ENCODE measurements at places on chromosomes 3 and 15.

DNA sequence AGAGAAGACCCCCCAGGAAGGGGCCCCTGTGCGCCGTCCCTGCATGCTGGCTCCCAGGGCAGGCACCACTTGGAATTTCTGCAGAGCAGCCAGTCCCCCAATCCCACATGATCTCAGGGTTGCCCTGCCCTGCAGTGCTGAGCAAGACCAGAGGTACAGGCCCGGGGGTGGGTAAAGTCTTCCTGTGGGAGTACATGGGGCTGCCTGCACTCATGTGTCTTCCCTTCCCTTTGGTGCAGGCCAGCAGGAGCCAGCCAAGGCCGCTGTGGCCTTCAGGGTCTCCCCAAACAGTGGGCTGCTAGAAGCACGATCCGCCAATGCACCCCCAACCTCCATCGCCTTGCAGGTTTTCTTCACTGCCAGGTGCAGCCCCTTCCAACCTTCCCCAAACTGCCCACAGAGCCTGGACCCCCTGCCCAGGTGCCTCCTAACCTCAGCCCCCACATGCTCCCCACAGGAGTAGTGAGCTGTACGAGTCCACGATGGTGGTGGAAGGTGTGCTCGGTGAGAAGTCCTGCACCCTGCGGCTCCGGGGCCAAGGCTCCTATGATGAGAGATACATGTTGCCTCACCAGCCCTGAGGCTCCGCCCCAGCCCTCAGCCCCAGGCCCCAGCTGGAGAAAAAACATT, 15.0 kb downstream of the ACAA1 start:
- no peak for DNase-seq

- DNase-seq, result no peak
Observed at GRCh38 chr3:152155246-152156020, 113.3 kb upstream of the MBNL1 start.

- DNase-seq, result no peak
Observed at GRCh38 chr15:78981532-78982313, 36.9 kb upstream of the CTSH start.

DNA sequence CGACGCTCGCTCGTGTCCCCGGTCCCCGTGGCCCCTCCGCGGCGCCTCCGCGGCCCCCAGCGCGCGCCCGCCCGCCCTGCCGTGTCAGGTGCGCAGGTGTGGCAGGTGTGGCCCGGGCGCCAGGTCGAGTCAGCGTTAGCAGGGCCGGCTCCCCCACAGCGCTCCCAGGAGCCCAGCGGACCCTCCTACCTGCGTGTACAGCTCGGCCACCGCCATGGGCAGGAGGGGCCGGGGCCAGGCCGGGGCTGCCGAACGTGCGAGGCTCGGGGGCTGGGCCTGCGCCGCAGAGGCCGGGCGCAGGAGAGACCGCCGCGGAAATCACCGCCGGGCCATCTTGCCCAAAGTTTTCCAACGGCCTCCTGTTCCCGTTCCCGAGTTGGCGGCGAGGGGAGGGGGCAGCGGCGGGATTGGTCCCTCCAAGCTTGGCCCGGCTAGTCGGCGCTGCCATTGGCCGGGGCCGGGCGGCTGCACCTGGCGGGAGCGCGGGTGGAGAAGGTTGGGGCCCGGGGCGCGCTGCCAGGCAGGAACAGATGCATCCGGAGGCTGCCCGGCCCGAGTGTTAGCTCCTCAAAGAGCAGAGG, at the start of gene MYO5C:
MYO5C (minus strand) TSS at position 384 of the 581 bp plus-strand sequence; CDS start at position 216, 168 bp downstream.
- DNase-seq, result no peak

DNA sequence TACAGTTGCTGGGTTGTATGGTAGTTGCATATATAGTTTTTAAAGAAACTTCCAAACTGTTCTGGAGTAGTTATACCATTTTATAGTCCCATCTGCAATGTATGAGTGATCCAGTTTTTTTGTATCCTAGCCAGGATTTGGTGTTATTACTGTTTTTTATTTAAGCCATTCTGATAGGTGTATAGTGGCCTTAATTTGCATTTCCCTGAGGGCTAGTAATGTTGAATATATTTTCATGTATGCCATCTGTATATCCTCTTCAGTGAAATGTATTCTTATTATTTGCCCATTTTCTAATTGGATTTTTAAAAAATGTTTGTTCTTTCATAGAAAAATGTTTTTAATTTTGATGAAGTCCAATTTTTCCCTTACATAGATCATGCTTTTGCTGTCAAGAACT, 29.2 kb downstream of the PXK start:
- no peak for DNase-seq

GRCh38 chr3:100563228-100563627, 46.2 kb upstream of the ADGRG7 start:
- DNase-seq, result no peak

DNA sequence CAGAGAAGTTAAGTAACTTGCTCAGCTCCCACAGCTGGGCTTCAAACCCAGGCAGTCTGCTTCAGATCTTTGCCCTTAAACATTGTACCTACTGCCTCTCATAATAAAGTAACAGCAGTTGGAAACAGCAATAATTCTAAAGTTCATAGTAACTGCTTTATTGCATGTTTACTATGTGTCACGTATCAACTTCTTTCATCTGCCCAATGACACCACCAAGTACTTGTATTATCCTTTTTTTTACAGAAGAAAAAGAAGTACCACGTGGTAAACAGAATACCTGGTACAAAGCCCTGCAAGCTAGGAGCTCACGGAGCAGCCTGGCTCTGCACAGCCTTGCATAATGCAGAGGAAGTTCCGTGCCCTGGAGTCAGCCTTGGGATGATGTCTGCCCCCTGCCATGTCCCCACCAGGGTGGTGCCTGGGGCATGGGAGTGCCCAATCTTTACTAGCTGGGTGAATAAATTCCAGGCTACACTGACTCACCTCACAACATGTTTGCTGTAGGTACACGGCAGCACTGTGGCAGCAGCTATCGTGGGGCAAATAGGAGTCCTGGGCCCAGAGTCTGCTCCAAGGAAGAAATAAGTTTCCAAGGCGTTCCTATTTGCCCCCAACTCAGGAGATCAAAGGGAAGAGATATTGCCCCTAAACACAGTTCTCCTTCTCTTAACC, 77.2 kb downstream of the LDHAL6B start:
- no peak for DNase-seq

- DNase-seq, result no peak
Observed at GRCh38 chr15:92907896-92908712, 8.0 kb downstream of the CHD2 start.

GRCh38 chr15:71660501-71660900, 149.9 kb upstream of the NR2E3 start:
- no peak for DNase-seq

- DNase-seq, result no peak
Observed at GRCh38 chr3:197798863-197799262, 7.8 kb downstream of the LRCH3 start.

GRCh38 chr3:100627491-100627890, 18.1 kb downstream of the ADGRG7 start:
- DNase-seq, result no peak

DNA sequence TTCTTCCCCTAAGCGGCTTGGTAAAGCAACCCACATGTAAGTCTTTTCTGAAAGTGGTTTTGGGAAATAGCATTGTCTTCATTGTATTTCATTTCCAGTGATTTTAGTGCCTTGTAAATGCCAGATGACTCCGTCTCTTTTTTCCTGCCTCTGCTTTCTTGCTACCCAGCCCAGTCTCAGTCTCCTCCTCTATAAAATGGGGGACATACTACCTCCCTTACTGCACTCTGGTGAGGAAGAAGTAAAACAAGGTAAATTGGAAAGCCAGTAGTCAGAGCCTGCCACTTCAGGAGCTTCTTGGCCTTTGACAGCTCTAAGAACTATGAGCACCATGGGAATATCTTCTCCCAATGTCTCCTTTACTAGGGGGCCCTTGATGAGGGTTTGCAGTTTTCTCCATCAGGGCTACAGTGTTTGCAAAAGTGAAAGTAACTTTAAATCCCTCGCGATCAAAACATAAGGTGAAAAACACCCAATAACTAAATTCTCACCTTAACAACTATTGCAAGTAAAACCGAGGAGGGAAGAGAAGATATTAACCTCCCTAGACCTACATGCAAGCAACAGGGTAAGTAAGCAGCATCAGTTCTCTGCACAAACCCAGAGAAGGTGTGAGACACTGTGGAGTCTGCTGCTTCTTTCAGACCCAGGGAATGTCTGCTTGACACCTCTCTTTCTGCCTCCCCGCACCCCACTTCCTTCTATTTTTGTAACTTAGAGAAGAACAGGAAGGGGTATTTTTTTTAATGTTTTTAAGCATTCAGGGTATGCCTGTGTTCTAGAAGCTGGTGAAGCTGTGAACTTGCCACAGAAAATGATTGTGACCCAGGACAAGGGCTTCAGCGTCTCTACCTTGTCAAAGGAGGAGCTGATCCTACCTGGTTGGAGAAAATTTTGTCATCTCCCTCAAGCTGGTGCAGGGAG, 159.1 kb upstream of the EOMES start:
- DNase-seq, result peak; percentile 50

GRCh38 chr15:94230883-94231722, at the start of gene MCTP2:
MCTP2 (plus strand) TSS chr15:94231561; CDS start chr15:94298266, 66,705 bp downstream.
- DNase-seq, result peak; percentile 61

Data from KG1 (cell line).